Ovary (tissue), 10 donors: ENCODE measurements at places on chromosomes 11 and 22. TPM values are rescaled to one million over a fixed set of nuclear protein-coding genes. Genes with fewer than 3 reads are reported as not detected.

- DNase-seq = no peak
- H3K27ac ChIP-seq = no peak overlapping the region
- no peaks in the 10 kb centered on the region for H3K4me1 ChIP-seq
- no peak overlapping the region for H3K4me3 ChIP-seq
- no peaks in the 10 kb centered on the region for H3K27me3 ChIP-seq
Measured at GRCh38 chr11:26043665-26044064, 288.3 kb upstream of the ANO3 start.

GRCh38 chr11:117936973-117937372 is 7.8 kb upstream of the TMPRSS13 start:
- no peak for DNase-seq
- no peaks in the 10 kb centered on the region for H3K36me3 ChIP-seq
- no peak overlapping the region for H3K4me3 ChIP-seq
- no peaks in the 10 kb centered on the region for H3K27me3 ChIP-seq
- no peak overlapping the region for H3K27ac ChIP-seq

DNA sequence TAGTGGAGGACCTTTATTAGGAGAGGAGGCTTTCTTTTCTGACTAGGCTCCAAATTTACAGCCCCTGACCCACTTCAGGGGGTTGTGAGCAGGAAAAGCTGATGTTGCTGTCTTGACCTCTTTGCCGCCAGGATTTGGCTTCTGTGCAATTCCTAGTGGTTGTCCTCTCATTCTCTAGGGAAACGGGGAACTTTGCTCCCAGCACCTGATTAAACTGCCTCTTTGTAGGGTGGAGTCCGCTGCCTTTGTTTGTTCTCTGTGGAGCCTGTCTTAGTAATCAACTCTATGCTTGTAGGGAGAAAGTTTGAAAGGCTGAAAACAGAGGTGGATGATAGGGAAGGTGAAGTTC is 16.3 kb downstream of the CTNND1 start:
- H3K36me3 ChIP-seq = no peaks in the 10 kb centered on the region
- H3K27me3 ChIP-seq = no peaks in the 10 kb centered on the region
- peak overlapping the region; percentile 17 for H3K4me3 ChIP-seq
- DNase-seq = no peak

- no peaks in the 10 kb centered on the region for H3K36me3 ChIP-seq
- no peak for DNase-seq
- H3K27me3 ChIP-seq = no peaks in the 10 kb centered on the region
- H3K27ac ChIP-seq = peak overlapping the region; percentile 26
Measured at GRCh38 chr11:12745787-12746186, 71.6 kb downstream of the TEAD1 start.

DNA sequence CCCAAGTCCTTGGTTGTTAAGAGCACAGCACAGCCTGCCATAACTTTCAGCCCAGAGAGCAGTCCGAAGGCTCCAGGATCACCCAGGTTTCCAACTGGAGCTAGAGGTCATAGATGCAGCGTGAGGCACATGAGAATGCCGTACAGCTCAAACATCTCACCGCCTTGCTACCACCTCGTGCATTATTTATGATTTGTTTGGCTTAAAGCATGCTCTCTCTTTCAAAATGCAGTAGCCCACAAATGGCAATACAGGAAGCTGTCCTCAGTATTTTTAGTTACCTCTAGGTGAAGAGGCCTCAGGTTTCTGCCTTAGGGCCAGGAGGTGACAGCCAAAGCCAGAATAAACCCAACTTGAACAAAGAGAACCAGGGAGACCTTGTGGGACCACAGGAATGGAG is 14.4 kb downstream of the SCN3B start:
- no peaks in the 10 kb centered on the region for H3K27me3 ChIP-seq
- no peak for DNase-seq
- H3K27ac ChIP-seq = no peak overlapping the region
- no peaks in the 10 kb centered on the region for H3K4me1 ChIP-seq
- H3K36me3 ChIP-seq = no peaks in the 10 kb centered on the region

Gene C11orf86
- total RNA-seq = not detected

Gene SAA4
- total RNA-seq = not detected
